ENCODE measurements at places on chromosomes 2 and 18.

GRCh38 chr2:27833931-27834330 is 56.3 kb downstream of the RBKS start:
- no peak for DNase-seq

GRCh38 chr2:132779206-132779721 is 109.3 kb upstream of the LYPD1 start:
- DNase-seq = no peak

GRCh38 chr2:238383743-238384380 is 42.9 kb upstream of the ASB1 start:
- no peak for DNase-seq

DNA sequence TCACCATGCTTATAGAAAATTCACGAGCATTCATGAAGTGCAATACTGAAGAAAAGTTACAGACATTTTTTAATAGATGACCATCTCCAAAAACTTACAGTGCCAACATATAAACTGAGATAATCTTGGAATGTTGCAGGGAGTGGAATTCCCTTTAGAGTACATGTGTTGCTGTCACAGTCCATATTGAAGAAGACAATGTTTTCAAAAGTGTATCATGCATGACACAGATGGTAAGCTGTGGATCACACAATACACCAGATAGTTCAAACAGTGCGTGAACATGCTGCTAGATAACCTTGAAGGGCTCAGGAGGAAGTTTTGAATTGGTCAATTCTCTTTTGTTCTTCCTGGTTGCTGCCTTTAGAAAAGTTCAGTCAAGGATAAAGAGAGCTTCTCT is 1644.3 kb upstream of the NXPH2 start:
- DNase-seq = no peak

DNA sequence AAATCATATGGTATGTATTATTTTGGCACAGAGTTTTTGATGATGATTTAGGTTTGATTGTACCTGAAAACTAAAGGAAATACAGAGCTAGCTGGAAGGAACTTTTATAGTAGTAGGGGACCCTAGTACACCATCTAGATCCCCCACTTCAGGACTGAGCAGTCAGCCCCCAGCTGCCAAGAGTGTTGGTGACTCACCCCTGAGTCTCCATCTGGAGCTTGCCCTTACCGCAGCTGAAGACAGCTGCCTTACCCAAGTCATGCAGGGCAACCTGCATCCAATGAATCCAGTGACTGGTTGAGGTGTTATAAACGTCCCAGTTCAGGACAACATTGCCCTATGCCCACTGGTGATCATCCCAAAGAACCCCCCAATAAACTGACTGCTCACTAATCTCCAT is 15.3 kb downstream of the PMS1 start:
- DNase-seq = no peak

GRCh38 chr2:142876423-142876822 is 1.0 kb upstream of the KYNU start:
- no peak for DNase-seq

DNA sequence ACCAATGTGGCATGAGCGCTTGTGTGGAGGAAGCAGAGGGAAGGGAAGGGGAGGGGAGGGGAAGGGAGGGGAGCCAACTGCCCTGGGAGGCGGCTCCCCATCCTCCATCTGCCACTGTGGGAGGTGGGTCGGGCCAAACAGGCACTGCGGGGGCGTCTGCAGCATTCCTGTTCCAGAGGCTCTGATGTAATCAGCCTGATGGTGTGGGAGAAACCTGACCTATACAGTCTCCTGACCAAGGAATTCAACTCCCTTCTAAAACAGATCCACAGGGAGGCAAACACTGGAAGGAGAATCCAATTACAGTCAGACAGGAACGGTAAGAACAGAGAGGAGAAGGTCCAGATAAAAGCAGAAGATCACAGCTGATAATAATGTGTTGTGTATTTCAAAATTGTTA is 88.8 kb downstream of the CD8B2 start:
- no peak for DNase-seq

DNA sequence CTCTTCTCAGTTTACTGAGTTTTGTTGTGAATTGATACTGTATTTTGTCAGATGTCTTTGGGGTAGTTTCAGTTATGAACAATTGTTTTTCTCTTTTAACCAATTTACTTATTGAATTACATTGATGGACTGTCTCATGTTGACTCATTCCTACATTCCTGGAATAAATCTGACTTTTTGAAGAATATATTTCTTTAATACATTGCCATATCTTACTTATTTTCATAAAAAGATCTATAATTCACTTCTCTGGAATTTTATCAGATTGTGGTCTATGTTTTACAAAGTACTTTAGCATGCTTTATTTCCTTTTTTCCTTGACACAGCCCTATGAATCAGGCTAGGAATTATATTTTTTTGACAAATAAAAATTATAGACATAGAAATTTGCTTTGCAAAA is 268.3 kb downstream of the PLCL1 start:
- DNase-seq = no peak

DNA sequence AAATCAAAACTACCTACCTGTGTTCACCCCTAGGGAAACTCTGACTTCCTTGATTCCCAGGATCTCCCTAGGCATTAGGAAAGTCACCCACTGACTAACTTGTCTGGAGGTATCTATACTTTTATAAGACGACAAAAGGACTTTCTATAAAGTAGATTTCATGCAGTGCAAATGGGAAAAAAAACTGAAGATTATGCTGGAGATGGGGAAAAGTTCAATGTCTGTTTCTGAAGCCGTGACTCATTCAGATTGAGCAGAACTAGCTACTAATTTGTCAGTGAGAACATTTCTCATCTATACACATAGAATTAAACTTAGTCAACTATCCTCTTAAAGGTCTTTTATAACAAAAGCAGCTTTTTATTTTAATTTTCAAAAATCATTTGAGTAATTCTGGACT is 6.0 kb downstream of the SEPTIN10 start:
- no peak for DNase-seq

DNA sequence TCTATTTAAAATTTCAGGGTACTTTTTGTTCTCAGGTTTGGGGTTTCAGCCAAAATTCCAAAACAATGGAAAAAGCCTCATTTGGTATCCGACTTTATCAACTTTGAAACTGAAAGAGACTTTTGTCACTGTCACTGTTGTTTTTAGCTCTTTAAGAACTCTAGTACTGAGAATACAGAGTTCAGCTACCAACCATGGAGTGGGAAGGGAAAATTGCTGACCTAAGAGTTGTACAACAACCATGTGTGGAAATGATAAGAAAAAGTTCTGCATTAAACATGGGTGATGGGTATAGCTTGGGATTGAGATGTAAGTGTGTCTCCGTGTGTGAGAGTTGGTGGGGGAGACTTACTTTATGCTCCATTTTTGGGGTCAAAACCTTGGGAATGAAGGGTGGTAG is 206.6 kb upstream of the LRATD1 start:
- no peak for DNase-seq

DNA sequence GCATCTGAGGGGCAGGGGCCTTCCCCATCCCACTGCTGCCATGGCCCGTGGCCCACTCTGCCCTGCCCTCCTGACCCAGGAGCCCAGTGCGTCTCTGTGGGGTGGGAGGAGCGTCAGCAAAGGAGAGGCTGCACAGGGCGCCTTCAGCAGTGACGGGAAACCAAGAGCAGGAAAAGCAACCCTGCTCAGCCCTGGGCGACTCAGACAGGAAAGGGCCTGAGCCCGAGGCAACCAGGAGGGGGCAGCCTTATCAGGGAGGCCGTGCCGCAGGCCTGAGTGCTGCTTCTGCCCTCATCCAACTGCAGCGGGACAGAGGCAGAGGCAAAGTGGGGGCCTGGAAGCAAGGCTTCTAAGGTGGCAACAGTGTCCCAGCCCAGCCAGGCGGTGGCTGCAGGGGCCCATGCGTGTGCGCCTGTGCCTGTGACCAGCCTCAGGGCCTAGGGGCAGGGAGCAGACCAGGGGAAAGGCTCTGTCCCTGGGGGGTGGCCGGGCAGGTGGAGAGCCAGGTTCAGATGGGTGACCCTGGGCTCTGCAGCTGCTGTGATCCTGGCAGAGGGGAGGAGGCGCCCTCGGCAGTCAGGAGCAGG is 23.3 kb upstream of the ALPI start:
- no peak for DNase-seq

DNA sequence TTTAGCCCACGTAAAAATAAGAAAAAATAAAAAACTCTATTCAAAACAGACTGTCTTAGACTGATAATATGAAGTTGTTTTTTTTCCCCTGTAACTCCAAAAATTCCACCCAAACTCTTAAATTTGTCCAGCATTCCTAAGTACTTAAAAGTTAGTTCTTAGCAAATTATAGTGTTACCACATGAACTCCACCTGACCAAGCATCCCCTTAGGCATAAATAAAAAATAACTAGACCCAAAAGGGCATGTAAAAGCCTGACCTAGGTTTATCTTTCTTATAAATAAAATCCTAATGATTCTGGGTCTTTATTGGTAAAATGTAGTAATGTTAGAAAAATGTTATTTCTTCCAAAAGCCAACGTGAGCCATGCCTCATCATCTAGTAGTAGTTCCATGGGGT is 54.3 kb downstream of the TTC21B start:
- DNase-seq = no peak

DNA sequence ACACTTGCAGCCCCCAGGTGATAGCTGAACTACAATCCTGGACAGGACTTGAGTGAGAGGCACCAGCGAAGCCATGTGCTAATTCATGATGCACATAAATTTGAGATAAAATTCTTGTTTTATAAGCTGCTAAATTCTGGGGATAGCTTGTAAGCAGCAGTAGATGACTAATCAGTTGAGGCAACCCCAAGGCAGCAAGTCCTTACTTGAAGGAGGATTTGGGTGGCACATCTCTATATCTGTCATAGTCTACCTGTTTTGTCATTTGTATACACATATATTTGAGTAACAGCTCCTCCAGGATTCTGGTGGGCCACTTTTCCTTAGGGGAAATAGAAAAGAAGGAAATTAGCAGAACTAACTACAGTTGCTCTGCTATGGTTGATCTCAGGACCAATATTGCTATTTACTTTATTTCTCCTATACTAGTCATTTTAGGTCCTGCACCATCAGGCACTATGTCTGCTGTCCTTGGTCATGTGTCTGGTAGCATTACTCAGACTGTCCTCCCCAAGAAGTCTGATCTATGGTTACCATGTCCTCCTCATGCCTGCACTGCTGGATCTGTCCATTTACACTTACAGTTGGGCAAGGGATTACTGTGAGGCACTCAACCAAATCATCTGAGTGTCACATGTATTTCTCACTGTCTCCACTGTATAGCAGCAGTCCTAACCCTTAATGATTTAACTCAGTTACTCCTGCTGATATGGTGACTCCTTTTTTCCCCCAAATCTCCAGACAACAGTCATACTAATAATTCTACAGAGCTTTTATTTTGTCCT is 436.0 kb upstream of the CWC22 start:
- no peak for DNase-seq

- no peak for DNase-seq
Measured at GRCh38 chr2:229489016-229489415, 217.9 kb upstream of the PID1 start.

- DNase-seq = no peak
Measured at GRCh38 chr2:106516436-106516835, 29.3 kb downstream of the CD8B2 start.

GRCh38 chr2:168085801-168086361 is 161.5 kb downstream of the STK39 start:
- no peak for DNase-seq

GRCh38 chr2:223389624-223390023 is 212.5 kb downstream of the SCG2 start:
- DNase-seq = no peak

DNA sequence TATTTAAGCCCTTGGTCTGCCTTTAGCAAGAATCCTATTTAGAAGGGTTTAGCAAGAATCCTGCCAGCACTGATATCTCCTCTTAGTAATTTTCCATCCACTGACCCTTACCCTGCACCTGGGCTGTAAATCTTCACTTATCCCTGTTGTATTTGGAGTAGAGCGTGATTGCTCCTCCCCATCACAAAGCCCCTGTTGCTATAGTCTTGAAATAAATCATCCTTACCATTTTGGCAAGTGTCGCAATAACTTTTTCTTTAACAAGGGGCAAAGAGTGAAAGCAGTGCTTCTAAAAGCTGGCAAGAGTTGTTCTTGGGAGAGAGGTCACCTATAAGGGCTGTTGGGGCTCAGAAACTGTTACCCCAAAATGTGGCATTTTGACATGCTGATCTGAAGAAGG is 3.7 kb upstream of the SCTR start:
- DNase-seq = no peak

DNA sequence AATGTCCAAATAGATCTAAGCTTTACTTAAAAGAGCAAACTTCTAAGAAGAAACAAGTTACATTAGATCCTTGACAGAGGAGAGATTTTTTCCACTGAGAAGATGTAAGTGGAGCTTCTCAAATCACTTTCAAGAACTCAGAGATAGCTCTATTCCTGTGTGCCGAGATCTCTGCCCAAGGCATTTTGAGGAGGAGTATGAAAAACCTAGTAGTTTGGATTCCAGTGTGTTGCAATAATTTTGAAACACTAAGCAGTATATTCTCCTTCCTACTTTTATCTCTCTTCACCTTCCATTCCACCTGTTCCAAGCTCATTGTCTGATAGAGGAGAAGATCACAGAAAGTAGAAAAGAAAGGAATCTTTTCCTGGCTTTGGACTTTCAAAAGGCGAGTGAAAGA is 192.0 kb upstream of the TANK start:
- DNase-seq = no peak

DNA sequence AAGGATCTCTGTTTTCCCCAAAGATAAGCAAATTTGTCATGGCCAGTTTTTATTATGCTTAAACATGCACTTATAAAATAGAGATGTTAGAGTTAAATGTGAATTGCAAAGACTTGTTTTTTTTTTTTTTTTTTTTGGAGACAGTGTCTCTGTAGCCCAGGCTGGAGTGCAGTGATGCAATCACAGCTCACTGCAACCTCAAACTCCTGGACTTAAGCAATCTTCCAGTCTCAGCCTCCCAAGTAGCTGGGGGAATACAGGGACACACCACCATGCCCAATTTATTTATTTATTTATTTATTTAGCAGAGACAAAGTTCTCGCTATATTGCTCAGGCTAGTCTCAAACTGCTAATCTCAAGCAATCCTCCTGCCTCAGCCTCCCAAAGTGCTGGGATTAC is 15.1 kb downstream of the PHOSPHO2 start:
- DNase-seq = no peak

DNA sequence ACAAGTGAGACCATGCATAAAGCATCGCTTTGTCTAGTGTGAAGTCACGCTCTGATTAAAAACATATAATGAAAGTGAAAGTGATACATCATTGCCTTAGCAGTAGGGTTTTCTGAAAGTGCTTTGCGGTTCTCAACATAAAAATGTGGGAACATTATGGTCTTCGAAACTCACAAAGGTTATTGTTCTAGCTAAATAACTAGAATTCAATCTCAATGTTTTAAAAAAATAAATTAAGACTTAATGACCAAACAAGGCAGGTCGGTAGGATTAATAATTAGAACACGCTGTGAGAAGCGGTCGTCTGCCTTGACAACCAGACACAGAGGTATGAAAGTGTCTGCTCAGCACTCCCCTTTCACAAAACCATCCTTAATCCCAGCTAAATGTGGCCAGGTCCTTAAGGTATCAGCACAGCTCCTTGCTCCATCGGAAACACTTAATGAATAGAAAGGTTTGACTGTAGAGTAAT is 42.2 kb downstream of the KLHL14 start:
- no peak for DNase-seq

GRCh38 chr2:9770308-9771100 is 72.8 kb upstream of the TAF1B start:
- no peak for DNase-seq

- DNase-seq = no peak
Measured at GRCh38 chr2:46356991-46357390, 59.8 kb downstream of the EPAS1 start.

- no peak for DNase-seq
Measured at GRCh38 chr2:171512683-171513195, 9.5 kb upstream of the CYBRD1 start.
